ENCODE measurements at places on chromosomes 4 and X.

DNA sequence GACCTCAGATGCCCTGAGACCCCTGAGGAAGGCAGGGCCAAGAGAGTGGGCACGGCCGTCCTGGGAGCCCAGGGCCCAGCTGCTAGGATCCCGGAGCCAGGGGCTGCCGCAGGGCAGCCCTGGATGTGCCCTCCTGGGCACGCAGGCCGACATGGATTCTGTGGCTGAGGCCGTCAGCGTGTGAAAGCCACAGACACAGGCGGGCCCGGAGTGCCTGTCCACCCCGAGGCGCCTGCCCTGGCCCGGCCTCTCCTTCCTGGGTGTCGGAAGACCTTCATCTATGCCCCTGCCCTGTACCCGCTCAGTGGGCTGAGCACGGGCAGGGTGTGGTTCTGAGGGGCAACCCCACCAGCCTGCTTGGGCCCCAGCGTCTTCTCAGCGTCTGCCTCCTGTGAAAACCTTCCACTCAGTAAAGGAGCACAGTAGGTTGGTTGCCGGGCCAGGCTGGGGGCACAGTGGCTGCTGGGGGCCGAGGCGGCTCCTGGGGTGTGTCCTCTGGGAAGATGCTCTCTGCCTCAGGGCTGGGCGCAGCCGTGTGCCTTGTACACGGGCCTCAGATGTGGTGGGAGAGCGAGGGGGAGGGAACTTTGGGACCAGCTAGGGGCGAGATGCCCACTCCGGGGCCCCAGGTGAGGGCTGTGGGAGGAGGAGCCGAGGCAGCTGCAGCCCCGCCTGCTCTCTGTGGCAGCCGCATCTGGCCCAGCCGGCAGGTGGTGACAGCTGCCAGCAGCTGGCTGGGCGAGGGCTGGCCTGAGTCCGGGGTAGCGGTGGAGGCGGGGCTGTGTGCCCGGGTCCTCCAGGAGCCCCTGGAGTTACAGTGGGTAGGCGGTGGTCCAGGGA is 20.8 kb downstream of the FGFRL1 start:
- no peak for DNase-seq

GRCh38 chr4:65096630-65097029 is 573.7 kb downstream of the EPHA5 start:
- no peak for DNase-seq

- no peak for DNase-seq
These were observed 95.9 kb downstream of the CFAP299 start for GRCh38 chr4:80431203-80431965.

GRCh38 chr4:186592966-186593586 is 37.7 kb upstream of the MTNR1A start:
- DNase-seq = no peak

DNA sequence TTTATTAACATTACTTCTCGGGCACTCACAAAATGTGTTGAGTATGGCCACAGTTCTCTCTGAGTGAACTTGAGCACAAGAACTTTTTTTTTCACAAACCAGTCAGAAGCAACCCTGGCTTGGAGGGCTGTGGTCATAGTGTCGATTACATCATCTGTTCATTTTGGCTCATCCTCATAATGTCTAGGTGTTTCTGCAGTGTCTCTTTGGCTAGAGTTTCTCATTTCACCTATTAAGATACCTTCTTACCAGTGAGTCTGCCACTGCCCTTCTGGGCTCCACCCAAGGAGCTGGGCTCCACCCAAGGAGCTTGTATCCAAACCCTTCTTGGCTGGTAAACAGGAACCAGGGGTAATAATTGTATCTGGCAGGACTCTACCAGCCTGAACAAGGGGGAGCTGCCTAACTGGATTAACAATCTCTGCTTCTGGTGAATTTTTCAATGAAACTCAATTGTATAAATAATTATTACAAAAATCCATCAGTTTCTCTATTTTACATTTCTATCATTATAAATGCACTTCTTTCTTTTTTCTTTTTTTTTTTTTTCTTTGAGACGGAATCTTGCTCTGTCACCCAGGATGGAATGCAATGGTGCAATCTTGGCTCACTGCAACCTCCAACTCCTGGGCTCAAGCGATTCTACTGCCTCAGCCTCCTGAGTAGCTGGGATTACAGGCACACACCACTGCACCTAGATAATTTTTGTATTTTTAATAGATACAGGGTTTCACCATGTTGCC is 667.7 kb upstream of the SLIT2 start:
- DNase-seq = no peak

- no peak for DNase-seq
These were observed 1163.0 kb downstream of the RAPGEF2 start for GRCh38 chr4:160265836-160266235.

DNA sequence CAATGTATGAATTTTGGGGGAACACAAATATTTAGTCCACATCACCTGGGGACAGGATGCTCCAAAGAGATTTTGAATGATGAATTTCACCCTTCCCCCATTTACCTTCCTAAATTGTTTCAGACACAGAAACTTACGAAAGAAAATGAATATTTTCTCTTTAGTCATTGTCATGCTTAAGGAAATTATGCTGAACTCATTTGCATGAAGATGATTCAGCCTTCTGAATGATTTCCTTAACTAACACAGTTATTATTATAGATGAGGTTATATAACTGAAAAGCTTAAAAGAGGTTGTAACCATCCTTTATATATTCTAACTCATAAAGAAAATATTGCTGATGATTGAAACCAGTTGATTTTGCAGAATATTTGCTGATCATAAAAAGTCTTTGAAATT is 61.1 kb downstream of the KCNIP4 start:
- DNase-seq = no peak

GRCh38 chrX:49310371-49310770 is 6.9 kb downstream of the GAGE10 start:
- DNase-seq = no peak

Data from esophagus squamous epithelium (tissue), 5 donors.